IMR-90 (cell line): ENCODE measurements at places on chromosomes 16 and 17.
A peak's percentile ranks its signal among the peaks of the same experiment; 100 is the strongest.

DNA sequence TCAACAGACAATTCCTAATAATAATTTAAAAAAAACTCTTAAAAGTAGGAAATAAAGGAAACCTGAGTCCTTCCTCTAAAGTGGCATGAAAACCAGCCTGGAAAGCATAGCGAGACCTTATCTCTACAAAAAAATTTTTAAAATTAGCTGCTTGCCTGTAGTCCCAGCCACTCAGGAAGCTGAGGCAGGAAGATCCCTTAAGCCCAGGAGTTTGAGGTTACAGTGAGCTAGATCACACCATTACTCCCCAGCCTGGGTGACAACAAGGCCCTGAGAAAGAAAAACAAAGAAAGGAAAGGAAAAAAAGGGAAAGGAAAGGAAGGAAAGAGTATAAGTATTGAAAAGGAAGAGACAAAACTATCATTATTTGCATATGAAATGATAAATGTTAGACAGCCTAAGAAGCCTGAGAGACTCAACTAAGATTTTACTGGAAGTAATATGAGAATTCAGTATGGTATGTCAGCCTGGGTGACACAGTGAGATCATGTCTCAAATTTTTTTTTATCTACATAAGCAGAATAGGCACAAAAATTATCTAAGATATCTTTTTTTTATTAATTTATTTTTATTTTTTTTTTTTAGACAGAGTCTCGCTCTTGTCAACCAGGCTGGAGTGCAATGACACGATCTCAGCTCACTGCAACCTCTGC, 113.0 kb downstream of the GOSR1 start:
- no peak for DNase-seq

DNA sequence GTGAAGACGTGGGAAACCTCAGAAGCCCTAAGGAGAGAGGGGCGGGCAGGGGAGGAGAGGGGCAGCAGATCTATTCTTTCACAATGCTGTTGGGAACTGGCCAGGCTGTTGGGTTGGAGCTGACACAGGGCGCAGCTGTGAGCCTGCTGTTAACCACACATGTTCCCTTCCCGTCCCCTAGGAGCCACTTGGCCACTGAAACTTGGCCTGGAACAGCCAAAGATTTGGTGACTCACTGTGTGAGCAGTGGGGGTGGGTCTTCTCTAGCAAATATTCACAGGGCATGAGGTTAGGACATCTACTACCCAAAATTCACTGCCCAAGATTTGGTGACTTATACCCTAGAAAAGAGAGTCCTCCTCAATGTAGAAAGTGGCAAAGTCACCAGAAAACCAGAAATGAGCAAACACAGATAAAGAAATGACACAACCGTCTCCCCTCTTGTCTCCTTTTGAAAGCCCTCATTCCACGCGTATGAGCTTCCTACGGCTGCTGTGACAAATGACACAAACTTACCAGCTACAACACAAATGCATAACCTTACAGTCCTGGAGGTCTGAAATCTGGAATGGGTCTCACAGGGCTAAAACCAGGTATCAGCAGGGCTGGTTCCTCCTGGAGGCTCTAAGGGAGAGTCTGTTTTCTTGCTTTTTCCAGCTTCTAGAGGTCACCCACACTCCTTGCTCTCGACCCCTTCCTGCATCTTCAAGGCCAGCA, 6.3 kb downstream of the TBC1D16 start:
- DNase-seq = peak; percentile 74

GRCh38 chr17:1714980-1715802, 5.0 kb upstream of the TLCD2 start:
- peak; percentile 88 for DNase-seq

DNA sequence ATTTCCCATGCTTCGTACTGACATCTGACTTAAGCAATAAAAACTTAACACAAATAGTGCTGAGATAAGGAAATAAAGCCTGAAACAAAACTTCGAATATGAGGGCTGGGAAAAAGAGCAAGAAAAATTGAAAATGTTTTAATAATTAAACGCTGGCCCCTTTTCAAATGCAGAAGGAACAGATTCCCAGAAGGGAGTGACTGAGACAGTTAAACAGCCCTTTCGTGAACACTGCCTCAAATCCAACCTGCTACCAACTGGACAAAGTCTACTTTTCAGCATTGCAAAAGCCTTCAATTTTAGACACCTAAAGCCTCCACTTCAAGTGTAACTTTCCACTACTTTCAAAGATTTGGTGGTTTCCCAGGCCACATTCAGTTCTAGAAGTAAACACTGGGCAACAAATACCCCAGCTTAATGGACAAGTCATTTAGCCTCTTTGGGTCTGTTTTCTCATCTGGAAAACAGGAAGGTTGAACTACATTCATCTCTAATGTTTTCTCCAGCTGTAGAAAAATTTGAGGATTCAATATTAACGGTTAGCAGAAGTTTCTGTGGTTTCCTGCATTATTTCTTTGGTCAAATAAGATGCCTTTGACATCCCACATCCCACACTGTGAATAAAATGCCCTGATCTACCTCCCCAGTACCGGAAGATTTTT, 11.8 kb downstream of the RFFL start:
- DNase-seq = peak; percentile 19
